ENCODE measurements at places on chromosomes 3 and 15.

- no peak for DNase-seq
These were observed 101.8 kb upstream of the AADACL2 start for GRCh38 chr3:151631946-151632345.

DNA sequence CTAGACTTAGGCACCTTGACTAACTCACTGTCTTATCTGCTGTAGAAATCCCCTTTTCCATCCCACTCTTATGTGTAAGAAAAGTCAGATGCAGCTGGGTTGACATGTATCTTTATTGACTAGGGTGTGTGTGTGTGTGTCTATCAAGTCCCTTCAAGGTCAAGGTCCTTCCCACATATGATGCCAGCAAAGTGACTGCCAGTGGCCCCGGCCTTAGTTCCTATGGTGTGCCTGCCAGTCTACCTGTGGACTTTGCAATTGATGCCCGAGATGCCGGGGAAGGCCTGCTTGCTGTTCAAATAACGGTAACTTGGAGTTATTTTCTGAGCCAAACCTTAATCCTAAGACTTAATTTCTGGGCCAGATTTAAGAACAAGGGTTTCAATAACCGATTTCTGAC is 76.3 kb downstream of the DNASE1L3 start:
- DNase-seq, result no peak

DNA sequence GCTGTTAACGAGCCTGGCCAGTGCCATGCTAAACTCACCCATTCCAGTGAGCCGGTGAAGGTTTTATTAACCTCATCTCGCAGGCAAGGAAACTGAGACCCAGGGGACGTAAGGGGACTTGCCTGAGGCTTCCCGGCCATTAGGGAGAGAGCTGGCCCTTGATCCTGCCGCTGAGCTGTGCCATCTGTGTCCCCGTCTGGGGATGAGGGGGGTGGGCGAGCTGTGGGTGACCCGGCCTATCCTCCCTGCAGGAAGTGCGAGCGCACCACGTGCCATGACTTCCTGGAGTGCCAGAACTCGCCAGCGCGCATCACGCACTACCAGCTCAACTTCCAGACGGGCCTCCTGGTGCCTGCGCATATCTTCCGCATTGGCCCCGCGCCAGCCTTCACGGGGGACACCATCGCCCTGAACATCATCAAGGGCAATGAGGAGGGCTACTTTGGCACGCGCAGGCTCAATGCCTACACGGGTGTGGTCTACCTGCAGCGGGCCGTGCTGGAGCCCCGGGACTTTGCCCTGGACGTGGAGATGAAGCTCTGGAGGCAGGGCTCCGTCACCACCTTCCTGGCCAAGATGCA is 88.5 kb downstream of the FBLN2 start:
- DNase-seq, result no peak

- no peak for DNase-seq
These were observed 299.0 kb downstream of the NR2F2 start for GRCh38 chr15:96629511-96629910.

GRCh38 chr3:135895106-135895733 is 70.3 kb upstream of the PPP2R3A start:
- DNase-seq, result no peak

DNA sequence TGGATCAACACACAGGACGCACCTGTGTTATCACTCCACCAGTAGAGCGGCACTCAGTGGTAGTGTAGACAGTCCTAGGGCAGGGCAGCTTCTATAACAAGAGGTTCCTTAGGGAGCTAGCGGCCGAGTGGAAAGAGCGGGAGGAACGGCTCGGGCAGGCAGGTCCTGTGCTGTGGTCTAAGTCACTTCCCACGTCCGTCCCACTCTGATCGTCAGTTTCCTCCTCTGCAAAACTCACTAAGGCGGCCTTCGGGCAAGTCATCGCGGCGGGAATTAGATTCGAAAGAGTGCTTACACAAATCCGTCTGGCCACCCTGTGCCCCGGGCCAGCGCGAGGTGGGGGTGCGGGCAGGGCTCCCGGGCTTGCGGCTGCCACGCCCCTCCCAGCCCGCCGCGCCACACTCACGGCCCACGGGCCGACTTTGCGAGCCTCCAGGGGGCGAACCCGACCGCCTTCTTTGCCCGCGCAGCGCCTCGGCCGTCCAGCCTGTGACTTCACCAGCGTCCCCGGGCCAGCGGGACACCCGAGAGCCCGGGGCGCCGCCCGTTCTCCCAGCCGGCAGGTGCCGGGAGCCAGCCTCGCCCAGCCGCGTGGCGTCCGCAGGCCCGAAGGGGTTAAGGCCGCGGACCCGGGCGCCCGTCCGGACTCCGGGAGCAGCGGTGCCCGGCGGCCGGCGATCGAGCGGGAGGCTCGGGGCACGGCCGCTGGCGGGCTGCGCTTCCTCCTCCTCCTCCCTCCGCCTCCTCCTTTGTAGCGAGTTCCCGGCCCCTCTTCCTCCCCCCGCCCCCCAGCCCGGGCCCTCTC is 416 bp upstream of the CORO2B start:
- no peak for DNase-seq

GRCh38 chr3:163552659-163552966 is 1525.7 kb downstream of the SI start:
- DNase-seq, result no peak

- no peak for DNase-seq
These were observed 185.5 kb downstream of the NFKBIZ start for GRCh38 chr3:102034639-102035451.

GRCh38 chr15:90266485-90266884 is 1.0 kb downstream of the NGRN start:
- no peak for DNase-seq

- no peak for DNase-seq
These were observed 159.7 kb downstream of the GOLIM4 start for GRCh38 chr3:167936019-167936418.

DNA sequence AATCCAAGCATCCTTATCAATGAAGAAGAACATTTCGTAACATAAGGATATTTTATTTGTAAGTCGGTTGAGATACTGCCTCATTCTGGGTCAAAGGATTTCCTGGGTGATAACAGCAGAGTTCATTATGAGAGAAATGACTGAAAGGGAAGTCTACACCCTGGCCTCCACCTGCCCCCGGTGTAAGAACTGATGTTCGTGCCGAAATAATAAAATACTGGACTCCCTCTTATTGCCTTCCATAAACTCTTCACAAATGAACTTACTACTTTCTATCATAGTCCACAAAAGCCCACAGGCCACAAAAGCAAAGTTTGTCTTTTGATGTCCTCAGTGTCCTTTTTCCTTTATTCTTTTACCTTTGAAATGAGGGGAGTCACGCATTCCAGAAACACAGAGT is 174.4 kb downstream of the SERPINI1 start:
- DNase-seq, result no peak

DNA sequence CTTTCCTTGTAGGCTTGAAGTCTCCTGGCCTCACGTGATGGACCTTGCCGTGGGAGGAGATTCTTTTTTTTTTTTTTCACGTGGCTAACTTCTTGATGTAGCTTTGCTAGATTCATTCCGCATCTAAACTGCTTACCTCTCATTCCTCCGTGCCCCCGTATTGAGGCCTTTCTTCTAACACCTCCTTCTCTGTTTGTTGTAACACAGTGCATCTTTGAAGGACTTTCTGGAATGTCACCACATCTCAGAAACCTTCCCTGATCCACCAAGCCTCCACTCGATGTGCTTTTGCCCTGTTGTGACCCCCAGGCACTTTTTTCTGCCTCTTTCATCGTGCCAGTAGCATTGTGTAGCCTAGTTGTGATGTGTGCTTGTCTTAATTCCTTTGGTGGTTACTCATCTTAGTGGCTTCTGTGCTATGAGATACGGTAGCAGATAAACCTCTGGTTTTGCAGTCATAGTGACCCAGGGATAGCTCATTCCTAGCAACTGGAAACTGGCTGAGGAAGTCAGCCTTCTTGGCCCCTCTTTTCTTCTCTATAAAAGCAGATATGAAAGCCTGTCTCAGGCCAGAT is 1.6 kb upstream of the BNC1 start:
- no peak for DNase-seq

- no peak for DNase-seq
These were observed 147.8 kb downstream of the PLCL2 start for GRCh38 chr3:17032407-17033034.

GRCh38 chr3:141229132-141229531 is 2.5 kb upstream of the PXYLP1 start:
- no peak for DNase-seq

GRCh38 chr3:134326760-134327593 is 47.3 kb downstream of the AMOTL2 start:
- DNase-seq, result no peak

GRCh38 chr15:55992769-55993110 is 672 bp downstream of the NEDD4 start:
- no peak for DNase-seq

DNA sequence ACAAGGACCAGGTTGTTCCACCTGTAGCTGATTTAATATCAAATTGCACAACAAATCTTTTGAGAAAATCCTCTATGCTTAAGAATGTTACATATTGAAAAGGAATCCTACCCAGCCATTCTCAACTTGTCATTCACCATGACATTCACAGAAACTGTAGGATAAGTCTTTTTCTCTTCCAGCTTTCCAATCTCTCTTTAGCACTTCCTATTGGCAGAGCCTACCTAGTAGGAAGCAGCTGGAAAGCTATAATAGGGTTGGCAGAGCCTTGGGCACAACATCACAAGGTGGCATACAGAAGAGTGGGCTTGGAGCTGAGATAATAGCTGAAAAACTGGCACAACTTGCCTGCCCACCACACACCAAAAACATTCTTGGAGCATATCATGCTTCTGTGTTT is 67.3 kb upstream of the NUDT16 start:
- no peak for DNase-seq

DNA sequence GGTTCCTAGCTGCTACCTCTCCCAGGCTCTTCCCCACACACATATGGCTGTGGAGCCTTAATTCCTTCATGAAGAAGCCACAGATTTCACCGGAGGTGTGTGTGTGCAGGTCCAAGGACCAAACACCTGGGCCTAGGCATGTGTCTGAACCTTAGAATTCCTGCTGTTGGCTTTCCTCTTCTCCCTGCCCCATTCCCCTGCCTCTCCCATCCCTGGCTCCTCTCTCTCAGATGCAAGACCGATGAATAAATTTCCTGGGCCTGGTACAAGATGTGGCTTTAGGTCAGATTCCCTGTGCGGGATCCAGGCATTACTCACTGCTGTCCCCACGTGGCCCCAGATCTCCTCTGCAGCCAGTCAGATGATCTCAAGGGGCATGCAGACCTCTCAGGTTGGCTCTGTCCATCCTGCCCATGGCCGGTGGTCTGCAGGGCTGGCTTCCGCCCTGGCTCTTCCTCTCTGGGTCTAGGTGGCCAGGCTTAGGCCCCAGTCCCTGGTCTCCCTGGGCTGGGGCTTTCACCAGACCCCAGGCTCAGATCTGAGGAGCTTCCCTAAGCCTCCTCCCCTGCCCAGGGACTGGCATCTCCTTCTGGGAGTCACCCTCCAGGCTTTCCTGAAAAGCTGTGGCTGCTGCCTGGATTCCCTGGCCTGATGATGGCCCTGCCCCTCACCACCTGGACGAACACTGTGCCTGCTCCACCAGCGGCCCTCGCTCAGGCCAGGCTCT is 20.5 kb downstream of the CCR9 start:
- no peak for DNase-seq

DNA sequence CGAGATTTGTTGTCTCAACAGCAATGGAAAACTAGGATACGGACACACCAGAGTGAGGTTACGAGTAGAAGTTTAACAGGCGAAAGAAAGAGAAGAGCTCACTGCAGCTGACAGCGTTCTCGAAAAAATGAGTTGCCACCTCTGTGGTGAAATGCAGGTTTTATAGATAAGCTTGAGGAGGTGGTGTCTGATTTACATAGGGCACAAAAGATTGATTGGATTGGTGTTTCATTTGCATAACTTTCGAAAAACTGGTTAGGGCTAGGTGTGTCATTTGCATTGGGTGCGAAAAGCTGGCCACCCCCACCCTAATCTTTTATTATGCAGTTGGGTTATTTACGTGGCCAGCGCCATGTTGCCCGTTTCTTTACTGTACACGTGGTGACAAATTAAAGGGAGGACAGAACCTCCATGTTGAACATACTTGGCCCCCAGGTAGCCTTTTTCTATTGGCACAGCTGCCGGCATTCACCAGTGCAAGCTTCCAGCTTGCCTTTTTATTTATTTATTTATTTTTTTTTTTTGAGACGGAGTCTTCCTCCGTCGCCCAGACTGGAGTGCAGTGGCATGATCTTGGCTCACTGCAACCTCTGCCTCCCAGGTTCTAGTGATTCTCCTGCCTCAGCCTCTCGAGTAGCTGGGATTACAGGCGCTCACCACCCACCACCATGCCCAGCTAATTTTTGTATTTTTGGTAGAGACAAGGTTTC is 8.3 kb downstream of the IFT122 start:
- no peak for DNase-seq

DNA sequence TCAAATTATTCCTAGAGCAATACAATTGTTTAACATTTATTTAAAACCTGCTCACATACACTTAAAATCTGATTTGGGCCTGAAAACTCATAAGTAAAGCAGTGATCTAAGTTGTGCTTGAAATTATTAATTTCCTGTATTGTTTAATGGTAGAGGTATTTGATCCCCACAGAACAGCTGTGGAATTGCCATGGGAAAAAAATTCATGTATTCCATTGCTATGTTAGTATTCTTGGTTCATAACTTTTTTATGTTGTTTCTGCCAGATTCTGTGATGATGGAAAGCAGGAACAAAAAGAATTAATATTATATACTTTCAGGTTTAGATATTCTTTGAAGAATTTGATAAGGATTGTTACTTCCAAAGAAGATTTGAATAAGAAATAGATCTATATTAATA is 831.5 kb upstream of the NR2F2 start:
- no peak for DNase-seq

- no peak for DNase-seq
These were observed 94.8 kb downstream of the SLC9A9 start for GRCh38 chr3:143753456-143753855.

GRCh38 chr3:6821411-6821810 is 39.5 kb upstream of the GRM7 start:
- DNase-seq, result no peak

DNA sequence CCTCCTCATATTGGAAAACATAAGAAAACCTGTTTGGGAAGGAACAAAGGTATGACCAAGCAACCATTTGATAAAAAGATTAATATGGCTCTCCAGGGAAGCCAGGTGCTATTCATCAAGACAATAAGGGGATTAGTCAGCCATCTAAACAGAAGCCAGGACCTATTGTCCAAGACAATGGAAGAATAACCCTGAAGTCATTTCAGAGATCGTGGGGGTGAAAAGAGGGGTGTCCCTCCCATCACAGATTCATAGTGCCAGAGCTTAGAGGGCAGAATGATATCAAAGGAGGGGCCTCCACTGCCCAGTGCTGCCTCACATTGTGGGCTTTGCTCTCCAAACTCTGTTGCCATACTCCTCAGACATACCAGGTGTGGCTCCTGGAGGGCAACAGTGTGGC is 73.5 kb downstream of the DAPK2 start:
- DNase-seq, result no peak

- no peak for DNase-seq
These were observed 65.7 kb downstream of the RASA2 start for GRCh38 chr3:141552440-141552991.

DNA sequence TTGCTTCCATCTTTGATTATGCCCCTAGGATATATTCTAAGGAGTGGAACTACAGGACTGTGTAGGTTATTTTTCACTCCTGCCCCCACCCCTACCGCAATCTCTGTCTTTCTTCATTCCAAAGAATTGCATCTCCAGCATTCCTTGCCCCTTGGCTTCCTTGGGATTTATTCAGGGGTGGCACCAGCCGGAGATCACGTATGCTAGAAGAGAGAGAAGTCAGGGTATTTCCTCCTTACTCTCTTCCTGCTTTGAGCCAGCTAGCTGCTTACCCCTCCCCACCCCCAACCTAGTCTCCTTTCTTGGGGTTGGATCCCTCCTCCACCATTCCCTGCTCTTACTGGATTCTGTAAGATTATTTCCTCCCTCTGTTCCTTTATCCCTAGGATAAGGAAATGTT is 35.0 kb upstream of the DENND4A start:
- no peak for DNase-seq

GRCh38 chr3:111591555-111591954 is 3.6 kb downstream of the ZBED2 start:
- no peak for DNase-seq
